ENCODE measurements at places on chromosomes 5 and 9.

GRCh38 chr9:8856396-8857067, 1057.0 kb upstream of the DMAC1 start:
- no peak for DNase-seq

- no peak for DNase-seq
Measured at GRCh38 chr5:159426694-159427093, 96.4 kb upstream of the IL12B start.

DNA sequence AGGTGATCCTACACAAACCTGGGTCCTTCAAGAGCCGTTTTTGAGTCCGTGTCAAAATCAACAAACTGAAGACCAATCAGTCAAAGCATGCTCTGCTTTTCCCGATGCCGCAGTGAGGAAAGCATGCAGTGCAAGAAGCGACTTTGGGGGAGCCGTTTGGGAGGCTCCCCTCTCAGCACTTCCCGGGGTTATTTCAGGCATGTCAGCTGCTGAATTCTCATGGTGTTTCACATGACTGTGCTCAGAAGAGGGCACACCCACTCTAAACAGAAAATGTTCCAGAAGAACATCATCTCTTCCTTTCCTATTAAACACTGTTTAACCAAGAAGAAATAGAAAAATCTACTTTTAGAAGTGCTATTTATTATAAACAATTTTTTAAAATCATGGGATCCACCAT, 125.5 kb downstream of the EPB41L4A start:
- no peak for DNase-seq

- no peak for DNase-seq
Measured at GRCh38 chr5:34765662-34766061, 73.3 kb upstream of the TTC23L start.

- no peak for DNase-seq
Measured at GRCh38 chr5:31993165-31993961, 180.8 kb downstream of the GOLPH3 start.

DNA sequence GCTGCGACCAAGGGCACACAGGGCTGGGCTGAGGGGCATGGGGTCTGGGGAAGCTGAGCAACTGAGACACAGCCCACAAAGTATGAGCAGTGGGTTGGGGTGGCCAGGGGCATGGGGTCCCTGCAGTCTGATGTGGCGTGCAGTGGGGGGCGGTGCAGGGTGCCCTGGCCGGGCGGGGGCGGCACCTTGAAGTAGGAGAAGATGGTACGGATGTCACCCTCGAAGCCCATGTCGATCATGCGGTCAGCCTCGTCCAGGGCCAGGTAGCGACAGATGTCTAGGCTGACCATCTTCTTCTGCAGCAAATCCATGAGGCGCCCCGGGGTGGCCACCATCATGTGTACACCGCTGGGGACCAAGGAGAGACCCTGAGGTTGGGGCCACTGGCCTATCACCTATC, 3.3 kb downstream of the DDX41 start:
- no peak for DNase-seq
